ENCODE measurements at places on chromosomes 7 and 10. TPM values are rescaled to one million over a fixed set of nuclear protein-coding genes. Genes with fewer than 3 reads are reported as not detected.
A peak's percentile ranks its signal among the peaks of the same experiment; 100 is the strongest.

The SGCE gene
- 24.0 TPM for total RNA-seq

The SEMA3C gene
- total RNA-seq = 268 TPM

The DKK1 gene
- 1,320 TPM for total RNA-seq

The CNPY1 gene
- not detected for total RNA-seq

The EVX1 gene
- not detected for total RNA-seq

The HDAC9 gene
- total RNA-seq = 53.6 TPM

The PAPSS2 gene
- total RNA-seq = 39.3 TPM

- DNase-seq = peak; percentile 35
Observed at GRCh38 chr7:7136466-7137381, 45.6 kb upstream of the C1GALT1 start.

DNA sequence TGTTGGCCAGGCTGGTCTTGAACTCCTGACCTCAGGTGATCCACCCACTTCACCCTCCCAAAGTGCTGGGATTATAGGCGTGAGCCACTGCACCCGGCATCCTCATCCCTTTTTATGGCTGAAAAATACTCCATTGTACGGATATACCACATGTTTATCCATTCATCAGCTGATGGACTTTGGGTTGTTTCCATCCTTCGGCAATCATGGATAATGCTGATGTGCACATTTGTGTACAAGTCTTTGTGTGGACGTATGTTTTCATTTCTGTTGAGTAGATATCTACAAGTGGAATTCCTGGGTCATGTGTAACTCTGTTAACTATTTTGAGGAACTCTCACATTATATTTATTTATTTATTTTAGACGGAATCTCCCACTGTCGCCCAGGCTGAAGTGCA, 5.7 kb upstream of the UCMA start:
- DNase-seq = no peak

DNA sequence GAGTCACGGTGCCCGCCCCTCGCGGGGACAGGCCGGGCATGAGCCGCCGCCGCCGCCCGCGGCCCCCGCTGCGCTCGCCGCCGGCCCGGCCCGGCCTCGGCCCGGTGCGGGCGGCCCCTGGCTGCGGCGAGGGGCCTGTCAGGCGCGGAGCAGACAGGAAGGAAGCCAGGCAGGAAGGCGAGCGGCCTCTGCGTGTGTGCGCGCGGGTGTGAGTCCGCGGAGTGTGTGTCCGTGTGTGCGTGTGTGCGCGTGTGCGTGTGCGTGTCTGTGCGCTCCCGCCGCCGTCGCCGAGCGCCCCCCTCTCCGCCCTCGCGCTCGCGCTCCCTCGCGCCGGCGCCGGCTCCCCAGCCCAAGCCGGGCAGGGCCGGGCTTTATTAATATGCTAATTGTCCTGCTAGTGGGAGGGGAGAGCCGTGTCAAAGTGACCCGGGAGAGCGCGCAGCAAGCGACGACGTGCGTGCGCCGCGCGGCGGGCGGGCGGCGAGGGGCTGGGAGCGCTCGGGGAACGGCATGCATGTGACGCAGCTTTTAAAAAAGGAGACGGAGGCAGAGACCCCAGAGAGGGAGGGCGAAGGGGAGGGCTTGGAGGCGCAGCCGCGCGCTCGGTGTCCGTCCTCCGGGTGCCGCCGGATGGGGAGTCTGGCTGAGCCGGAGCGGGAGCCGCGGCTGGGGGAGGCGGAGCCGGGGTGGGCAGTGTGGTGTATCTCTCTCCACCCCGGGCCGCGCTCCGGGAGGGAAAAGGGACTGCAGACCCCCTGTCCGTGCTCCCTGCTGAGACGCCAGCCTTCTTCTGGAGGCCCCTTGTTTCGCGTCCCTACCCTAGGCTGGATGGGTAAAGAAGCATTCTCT, at the start of gene LDB1:
TSS of gene LDB1 (minus strand) at position 227 of the 849 bp plus-strand sequence. CDS start 258 bp downstream, outside the sequence.
- peak; percentile 44 for DNase-seq

DNA sequence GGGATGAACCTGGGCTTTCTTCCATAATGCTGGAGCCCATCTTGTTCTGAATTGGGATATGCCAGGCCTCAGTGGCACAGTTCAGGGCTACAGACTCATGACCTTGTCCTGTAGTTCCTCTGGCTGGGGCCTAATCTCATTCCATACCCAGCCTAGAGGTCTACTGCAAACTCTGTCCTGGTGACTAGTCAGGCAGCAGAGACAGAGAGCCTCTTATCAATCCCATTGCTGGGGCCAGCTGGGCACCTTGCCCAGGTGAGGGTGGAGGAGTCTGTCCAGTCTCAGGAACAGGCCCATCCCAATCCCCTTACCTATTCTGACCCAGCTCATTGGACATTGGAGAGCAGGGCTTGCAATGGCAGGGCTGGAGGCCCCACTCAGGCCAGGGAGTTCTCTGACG, 28.0 kb upstream of the COMTD1 start:
- DNase-seq = no peak

- no peak for DNase-seq
Observed at GRCh38 chr10:127195041-127195506, 1.3 kb downstream of the INSYN2A start.

- DNase-seq = peak; percentile 55
Observed at GRCh38 chr7:47380325-47381133, 201.4 kb downstream of the TNS3 start.

DNA sequence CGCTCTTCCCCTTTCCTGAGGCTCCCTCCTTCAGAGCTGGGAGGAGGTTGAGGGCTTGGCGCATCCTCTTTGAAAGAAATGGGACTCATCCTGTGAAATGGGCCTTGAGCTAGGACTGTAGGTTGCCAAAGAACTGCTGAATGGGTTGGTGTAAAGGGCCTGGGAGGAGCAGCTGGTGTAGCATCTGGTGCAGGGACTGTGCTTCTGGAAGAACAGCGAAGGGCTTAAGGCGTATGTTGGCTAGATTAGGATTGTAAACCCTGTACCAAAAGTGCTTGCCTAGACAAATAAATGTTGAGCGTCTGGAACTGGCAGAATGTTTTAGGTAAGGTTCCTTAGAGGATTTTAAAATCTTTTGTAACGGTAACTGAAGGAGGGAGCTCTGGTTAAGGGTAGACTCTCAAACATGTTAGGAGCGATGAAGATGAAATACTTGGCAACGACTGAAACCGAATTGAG, 563 bp downstream of the STAM start:
- DNase-seq = peak; percentile 23

GRCh38 chr10:116296291-116296721, 23.3 kb upstream of the GFRA1 start:
- no peak for DNase-seq

DNA sequence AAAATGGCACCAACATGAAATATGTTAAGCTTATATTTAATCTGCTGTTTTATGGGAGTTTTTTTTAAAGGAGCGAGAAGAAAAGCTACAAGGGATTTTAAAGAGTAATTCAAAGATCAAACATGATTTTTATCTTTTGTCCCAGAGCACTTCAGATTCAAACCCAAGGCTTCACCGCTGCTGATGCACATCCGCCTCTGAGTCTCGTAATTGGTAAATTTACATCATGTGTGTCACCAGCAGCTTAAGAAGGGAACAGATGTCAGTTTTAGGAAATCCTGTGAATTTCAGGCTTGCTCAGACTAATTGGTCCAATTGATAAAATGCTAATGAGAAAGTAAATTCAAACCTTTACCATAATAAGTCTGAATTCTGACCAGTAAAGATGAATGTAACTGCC, 406.3 kb downstream of the GFRA1 start:
- no peak for DNase-seq

DNA sequence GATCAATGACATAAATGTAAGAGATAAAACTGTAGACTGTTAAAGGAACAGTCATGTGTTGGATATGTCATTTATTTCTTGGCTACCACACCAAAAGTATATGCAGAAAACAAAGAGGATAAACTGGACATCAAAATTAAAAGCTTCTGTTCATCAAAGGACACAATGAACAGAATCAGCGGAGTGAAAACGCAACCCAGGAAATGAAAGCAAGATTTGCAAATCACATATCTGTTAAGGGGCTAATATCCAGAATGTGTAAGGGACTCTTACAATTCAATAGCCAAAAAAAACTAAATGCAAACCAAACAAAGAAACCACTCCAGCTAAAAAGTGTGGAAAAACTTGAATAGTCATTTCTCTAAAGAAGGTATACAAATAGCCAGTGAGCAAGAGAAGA, 164.3 kb downstream of the ZMYND11 start:
- no peak for DNase-seq

DNA sequence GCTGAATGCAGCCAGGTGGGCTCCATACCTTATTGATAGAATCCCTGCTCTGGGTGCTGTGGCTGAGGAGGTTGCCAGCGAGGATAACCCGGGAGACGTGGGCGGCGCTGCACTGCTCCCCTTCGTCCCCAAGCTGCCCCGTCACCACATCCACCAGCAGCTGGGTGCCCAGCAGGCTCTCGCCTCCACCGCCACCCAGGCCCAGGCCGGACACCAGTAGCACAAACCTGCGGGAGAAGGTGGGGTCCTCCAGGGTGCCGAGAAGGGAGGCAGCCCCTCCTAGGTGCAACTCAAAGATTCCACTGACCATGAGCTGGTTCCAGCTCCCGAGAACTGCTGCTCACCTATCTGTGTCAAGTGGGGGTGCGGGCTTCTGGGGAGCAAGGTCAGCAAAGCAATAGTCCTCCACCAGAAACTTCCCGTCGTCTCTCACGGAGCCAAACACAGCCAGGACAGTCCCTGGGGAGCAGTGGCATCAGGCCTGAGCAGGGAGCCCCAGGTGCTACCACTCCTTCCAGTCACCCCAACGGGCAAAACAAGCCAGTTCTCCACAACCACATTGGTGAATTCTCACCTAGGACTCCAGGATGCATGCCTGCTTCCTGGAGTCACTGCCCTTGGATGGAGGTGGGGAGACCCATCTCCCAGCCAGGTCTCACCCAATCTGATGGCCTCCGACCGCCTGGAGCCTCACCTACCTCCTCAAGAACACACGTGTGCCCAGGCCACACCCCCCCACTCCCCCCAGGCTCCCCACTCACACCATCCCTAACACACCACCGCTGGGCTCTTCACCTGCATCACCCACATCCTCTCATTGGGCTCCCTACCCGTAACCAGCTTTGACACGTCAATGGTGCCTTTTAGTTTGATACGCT, 6.3 kb downstream of the POLD2 start:
- no peak for DNase-seq

DNA sequence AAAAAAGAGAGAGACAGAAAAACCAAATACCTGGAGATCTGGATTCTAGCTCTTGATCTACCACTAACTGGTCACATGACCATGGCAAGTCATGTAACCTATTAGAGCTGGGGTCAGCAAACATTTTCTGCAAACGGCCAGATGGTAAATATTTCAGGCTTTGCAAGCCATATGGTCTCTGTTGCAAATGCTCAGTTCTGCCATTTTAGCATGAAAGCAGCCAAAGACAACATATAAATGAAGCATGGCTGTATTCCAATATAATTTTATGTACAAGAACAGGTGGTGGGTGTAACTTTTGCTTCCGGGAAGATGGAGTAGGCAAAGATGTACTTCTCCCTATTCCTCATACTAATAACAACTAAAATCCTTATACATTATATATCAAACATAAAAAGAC, 6.7 kb downstream of the FRA10AC1 start:
- no peak for DNase-seq

DNA sequence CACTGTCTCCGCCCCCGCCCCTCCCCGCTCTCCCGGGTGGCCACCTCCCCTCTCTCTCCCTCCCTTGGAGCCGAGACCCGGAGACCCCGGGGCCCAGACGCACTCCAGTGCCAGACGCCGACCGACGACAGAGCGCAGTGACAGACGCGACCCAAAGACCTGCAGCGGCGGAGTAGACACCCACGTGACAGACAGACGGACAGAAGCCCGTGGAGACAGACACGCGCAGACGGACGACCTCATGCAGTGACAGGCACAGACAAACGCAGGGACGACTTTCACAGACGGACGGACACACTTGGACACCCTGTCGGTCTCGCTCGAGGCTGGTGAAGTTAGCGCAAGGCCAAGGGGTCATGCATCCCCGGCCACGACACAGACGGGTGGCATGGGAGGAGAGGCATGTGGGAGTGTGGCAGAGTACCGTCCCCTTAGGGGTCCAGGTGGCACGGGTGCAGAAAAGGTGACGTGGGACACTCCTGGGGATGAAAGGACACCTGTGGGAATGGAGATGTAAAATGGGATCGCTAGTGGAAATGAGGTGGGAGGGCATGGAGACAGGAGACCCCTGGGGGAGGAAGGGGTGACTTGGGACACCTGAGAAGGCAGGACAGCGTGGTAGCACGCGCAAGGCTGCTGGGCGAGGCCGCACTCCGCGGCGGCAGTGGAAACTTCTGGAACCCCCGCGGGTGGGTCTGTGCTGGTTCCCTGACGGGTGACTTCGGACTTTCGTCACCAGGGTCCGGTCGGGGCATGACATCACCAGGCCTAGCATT, 456 bp upstream of the ACHE start:
- no peak for DNase-seq

DNA sequence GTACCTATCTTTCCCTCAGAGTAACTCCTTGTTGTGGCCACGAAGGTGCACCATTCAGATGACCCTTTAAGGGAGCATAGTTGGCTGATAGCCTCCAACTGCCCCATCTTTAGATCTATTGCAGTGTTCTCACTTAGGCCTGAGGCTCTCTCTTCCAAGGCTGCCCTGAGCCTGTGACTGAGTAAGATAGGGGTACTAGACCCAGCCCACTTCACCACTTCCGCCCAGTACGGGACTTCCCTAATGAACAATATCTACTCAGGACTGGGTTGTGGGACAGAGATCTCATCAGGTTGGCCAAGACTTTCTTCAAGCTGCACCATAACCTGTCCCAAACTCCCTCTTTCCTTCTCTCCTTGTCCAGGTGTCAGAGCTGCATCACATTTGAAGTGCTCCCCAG, 5.7 kb upstream of the GNAI1 start:
- no peak for DNase-seq

DNA sequence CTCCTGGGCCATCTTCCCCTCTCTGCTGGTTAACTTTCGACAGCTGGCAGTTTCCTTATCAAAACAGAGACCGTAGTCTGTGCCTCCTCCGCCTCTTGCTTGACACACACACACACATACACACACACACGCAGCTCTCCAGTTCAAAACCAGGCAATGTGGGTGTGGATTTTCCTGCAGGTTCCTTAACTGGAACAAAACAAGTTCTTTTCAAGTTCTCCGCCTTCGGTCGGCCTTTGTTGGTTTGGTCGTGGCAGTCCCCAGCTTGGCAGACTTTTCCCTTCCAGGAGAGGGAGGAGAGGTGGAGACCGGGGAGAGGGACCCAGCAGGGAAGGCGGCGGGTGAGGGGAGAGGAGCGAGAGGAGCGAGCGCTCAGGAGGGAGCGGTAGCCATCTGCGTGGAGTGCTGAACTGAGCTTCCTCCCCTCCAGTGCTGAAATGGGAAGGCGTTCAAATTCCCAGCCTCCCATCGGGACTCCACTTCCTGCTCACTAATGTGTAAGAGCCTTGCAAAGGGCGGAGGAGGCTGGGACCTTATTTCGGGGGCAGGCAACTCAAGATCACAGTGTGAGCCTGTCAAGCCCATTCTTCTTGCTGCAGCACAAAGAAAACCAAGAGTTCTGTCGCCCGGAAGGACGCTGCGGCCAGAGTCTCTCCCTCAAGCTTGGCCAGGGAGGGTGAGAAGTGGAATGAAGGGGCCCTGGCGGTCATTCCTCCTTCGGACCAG, 120.6 kb downstream of the PRPF18 start:
- DNase-seq = peak; percentile 93
